Hematopoietic multipotent progenitor cell treated with erythropoietin and hydrocortisone succinate and interleukin-3 and kit ligand, for 6 days (in vitro differentiated cells): ENCODE measurements at places on chromosomes 16 and 17.
A peak's percentile ranks its signal among the peaks of the same experiment; 100 is the strongest.

GRCh38 chr16:19771796-19772195 lies 53.7 kb downstream of the IQCK start:
- DNase-seq: no peak

GRCh38 chr16:27503662-27504061 lies 46.1 kb downstream of the GTF3C1 start:
- DNase-seq: no peak

DNA sequence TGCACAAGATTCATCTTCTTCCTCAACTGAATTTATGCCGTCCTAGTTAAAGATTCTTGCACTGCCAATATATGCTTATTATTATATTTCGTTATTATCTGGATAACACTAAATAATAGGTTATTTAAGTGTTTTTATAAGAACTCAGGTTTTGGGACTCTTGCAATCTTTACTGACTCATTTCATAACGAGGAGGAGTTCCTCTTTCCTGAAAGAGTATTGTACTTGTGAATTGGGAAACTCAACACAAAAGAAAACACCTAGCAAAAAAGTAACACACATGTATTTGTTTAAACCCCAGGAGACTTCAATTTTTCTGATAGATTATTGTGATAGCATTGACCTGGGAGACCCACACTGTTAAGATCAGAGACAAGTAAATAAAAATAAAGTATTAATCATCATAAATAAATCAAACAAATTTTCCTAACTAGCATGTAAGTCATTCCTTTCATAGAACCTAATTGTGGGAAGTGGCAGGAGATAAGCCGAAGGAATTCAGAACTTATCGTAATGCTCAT lies 505.8 kb downstream of the KCNJ2 start:
- DNase-seq: peak; percentile 2

DNA sequence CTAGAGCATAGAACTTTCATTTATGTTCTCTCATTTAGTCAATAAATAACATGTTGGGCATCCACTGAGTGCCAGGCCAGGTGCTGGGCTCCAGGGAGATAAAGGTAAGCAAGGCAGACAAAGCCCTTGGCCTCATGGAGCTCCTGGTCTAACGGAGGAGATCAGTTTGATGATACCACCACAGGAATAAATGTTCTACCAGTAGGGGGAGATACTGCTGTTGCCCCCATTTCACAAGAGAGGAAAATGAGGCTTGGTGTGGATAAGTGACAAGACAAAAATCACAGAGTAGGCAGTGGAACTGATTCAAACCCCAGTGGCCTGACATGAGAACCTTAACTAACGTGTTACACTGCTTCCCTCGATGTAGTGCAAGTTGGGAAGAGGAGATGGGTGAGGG lies 80.4 kb upstream of the ERCC4 start:
- peak; percentile 12 for DNase-seq

DNA sequence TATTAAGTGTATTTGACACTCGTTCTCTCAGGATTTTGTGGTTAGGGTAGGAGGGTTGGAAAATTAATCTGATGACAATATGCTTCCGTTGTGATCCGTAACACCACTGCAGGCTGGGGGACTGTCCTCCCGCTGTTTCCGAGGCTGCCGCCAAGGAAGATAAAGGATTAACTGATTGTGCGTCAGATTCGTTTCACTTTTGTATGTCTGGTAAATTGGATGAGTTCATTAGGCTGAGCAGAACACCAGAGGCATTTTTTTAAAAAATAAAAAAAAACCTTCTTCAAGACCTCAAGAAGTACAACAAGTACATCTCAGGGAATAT lies 486.7 kb upstream of the SALL1 start:
- no peak for DNase-seq

DNA sequence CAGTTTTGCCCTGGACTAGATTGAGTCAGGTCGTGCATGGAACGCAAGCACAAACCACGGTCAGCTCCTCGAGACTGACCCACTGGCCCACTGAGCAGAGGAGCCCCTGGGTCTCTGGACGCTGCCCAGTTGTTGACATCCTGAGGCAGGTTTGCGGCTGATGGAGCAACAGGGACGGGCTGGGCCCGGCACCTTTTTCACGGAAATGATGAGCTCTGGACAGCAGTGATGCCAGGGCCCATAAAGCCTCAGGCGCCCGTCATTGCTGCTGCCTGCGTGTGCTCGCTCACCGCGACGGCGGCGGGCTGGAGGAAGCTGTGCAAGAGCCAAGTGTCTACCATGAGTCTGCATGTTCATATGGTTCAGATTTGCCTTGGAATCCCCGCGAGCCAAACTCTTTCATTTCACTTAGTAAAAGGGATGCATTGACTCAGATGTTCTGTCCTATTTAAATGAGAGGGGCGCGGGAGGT lies 30.8 kb upstream of the CRISPLD2 start:
- DNase-seq: no peak

DNA sequence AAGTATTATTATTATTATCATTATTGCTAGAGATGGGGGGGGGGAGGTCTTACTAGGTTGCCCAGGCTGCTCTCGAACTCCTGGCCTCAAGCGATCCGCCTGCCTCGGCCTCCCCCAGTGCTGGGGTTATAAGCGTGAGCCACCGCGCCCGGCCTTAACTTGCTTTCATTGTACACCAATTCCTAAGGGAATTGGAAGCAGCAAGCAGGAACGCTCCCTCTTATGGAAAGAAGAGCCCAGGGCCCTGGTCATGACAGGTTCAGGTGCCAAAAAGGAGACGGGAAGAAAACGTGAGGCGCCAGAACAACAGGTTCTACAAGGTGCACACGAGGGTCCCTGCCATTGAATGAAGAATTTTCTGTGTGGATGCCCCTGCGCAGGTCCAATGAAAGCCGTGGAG lies 540 bp upstream of the RPL38 start:
- DNase-seq: no peak

DNA sequence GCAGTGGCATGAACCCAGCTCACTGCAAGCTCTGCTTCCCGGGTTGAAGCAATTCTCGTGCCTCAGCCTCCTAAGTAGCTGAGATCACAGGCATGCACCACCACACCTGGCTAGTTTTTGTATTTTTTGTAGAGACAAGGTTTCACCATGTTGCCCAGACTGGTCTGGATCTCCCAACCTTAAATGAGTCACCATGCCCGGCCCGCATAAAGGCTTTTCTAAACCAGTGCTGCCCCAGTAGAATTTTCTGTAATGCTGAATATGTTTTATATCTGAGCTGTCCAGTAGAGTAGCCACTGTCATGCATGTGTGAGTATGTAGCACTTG lies 36.9 kb upstream of the WSB1 start:
- DNase-seq: no peak

DNA sequence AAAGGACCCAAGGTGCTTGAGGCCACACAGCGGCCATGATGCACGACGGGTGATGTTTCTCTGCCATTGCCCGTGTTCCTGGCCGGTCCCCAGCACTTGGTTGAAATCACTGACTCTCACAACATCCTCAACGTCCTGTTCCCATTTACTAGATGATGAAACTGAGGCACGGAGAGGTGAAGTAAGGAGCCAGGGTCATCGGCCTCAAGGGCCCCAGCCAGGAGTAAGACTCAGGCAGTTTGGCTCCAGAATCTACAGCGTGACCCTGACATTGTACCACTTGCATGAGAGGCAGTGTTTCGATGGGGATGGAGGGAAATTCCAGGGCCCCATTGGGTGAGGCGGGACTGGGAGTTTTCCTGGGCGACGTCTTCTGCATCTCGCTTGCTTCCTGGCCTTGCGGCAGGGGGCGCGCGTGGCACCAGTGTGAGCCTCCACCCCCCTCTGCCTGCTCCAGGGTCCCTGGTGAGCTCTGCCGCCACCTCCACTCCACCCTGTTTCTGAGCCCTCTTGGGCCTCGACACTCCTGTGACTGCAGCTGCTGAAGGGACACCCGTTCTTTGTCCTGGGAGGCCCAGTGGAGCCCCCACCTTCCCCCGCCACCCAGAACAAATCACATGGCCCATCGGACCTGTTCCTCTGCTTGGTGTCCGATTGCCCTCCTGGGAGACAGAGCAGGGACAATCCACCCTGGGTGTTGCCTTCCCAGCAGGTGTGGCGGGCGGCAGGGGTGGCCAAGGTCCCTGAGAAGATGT lies 133.0 kb upstream of the GSE1 start:
- peak; percentile 56 for DNase-seq

GRCh38 chr16:854808-855410 lies 54.4 kb upstream of the GNG13 start:
- DNase-seq: no peak

DNA sequence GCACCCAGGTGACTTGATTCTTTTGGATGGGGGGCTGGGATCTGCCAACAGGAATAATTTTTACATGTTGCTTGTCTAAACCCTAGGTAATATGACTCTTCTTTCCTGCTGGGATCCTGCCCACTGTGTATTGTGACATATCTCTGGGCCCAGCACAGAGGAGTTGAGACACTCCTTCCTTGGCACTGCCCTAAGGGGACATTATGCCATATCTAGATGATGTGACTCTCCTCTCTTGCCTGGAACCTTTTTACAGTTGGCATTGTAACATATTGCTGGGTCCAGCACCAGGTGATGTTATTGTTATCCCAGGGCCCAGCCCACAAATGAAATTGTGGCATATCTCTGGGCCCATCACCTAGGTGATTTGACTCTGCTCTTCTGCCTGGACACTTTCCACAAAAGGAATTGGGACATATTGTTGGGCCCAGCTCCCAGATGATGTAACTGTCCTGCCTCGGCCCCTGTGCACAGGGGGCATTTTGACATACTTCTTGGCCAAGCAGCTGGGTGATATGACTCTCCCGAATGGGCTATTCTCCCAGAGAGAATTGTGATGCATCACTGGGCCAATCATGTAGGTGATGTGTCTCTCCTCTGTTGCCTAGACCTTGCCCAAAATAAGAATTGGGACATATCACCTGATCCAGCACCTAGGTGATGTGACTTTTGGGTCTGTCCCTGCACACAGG lies 1837.7 kb downstream of the TP53TG3F start:
- DNase-seq: no peak
